ENCODE measurements at places on chromosomes 12 and 14.

GRCh38 chr14:52155651-52156213 is 86.9 kb upstream of the NID2 start:
- no peak for DNase-seq

DNA sequence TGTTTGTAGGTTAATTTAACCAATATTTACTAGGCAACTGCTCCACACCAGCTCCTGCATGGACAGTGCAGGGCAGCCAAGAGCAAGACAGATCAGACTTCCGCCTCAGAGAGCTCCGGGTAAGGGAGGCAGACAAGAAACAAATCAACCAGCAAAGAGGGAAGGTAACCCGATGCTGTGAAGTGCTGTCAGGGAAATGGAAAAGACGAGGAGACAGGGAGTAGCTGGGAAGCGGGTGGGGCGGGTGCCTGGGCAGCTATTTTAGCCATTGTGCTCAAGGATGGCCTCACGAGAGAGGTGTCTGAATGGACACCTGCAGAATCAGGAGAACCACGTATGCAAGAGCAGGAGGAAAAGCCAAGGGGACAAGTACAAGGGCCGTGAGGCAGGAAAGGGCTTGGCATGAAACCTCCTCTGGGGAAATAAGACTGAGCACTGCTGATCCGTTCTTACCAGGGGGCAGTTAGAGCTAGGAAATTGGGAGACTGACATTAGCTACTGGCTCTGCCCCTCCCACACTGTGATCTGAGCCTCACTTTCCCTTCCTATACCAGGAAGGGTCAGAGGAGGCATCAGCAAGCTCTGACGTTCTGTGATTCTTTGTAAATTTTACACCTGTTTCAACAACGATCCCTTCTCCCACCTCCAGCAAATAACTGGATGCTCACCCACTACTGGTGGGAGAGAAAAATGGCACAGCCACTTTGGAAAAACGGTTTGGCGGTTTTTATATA is 6.5 kb upstream of the TMEM119 start:
- DNase-seq = no peak

DNA sequence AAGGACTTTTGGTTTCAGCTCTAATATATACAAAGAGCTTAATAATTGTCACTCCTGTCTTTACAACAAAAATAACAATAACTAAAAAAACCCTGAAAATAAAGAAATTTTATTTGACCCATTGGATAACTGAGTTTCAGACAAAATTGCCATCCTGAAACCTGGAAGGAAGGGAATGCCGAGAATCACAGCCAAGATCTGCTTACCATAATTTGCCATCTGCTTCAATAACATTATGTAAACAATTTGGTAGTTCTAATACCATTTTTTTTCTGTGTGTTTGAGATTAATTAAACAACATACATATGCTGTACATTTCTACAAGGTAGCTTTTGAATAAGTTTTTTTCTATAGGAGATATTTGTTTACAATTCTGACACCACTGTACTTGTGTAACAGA is 596.3 kb upstream of the MGAT4C start:
- no peak for DNase-seq

GRCh38 chr14:75343911-75344310 is 65.3 kb downstream of the FOS start:
- no peak for DNase-seq

GRCh38 chr14:104441275-104442106 is 138.1 kb upstream of the C14orf180 start:
- no peak for DNase-seq

DNA sequence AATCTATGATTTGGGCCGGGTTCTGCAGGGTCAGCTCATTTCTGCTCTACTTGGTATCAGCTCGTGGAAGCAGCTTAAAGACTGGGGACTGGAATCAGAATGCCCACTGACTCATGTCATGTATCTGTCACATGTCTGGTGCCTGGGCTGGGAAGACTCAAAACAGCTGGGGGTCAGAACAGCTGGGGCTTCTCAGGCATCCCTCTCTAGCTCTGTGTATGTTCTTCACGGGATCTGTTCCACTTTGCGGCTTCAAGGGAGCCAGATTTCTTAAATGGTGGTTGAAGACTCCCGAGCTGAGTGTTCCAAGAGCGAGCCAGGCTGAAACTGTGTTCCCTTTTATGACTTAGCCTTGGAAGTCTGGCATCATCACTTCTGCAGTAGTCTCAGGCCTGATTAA is 11.9 kb downstream of the AEBP2 start:
- DNase-seq = no peak

DNA sequence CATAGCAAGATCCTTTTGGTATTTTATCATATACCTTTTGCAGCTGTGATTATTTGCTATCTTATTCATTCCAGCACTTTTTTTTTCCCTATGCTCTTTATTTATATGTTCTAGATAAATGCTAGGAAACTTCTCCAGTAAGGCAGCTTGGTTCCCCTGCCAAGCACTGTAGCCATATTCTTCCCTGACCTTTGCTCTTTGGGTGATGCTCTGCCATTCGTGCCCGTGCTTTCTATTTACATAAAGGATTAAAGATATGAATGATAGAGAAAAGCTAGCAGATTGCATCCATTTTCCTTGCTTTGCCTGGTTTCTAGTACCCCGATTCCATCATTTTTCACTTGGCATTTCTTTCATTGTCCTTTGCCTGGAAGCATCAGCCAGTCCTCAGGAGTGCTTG is 42.2 kb downstream of the FNTB start:
- no peak for DNase-seq

DNA sequence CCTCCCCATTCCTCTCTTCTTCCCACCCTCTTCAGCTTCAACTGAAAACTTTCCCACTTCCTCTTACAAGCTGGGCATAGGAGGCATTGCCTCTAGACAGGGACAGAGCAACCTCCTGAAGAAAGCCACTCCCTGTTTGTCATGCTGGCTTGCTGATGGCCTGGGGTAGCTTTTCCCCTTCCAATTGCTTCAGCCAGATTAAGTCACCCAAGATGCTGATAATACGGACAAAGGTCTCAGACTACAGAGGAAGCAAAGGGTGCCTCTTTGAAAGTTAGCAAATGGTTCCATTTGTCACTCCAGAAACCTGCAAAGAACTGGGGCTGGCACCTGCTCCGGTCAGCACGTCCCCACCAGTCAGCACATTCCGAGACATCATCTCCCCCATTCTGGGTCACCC is 6.0 kb downstream of the KRT2 start:
- no peak for DNase-seq

DNA sequence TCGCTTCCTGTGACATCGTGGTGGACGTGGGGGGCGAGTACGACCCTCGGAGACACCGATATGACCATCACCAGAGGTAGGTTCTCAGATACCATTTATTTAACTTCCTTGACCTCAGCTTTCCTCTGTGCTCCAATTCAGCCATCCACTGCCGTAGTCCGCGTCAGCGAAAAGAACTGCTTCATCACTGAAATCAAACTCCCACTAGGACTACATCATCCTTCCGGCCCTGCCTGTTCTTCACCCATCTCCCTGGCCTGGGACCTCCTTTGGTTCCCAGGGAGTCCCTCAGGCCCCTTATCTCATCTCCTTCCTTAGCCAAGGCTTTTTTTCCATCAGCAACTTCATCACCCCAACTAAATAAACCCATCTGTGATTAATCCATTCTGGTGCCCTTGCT is 692 bp downstream of the MYG1 start:
- DNase-seq = no peak

DNA sequence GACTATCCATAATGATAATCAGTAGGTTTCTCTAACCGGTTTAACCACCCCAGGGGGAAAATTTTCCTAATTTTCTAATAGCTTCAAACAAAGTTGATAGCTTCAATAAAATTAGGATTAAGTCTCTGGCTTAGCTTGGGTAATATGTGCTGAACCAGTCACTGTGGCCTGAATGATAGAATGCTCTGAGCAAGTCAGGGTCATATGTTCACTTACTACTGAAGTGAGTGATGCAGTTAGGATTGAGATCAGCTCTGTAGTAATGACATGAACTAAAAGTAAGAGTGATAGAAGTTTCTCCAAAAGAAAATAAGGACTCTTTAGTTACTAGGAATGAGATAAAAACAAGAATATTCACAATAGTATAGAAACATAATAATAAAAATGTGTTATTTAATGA is 32.6 kb downstream of the ETNK1 start:
- no peak for DNase-seq

DNA sequence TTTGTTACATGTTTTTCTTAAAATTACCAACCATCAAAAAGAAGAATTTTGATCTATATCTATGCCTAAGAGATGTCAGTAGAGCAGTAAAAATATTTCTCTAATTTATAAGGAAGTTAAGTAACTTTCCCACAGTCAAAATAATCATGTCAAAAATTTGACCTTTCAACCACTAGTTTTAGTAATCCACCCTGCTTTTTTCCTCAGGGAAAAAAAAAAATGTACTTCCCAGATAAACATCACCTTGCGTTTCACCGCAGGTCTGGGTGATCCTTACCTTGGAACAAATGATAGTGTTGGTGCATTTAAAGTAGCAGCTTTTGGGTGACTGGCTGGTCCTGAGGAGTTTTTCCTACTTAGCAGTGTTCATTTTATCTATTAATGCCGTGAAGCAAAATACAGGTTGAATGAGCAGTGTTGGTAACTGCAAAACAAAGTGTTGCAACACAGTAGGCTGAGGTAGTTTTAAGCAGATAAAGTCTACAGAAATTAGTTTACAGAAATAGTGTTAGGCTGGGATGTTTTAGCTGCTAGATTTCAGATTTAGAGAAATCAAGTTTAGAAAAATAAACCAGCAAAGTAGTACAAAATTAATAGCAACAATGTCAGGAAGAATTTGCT is 137.2 kb upstream of the DNM1L start:
- no peak for DNase-seq

- no peak for DNase-seq
Observed at GRCh38 chr12:13073173-13073572, 29.0 kb downstream of the FAM234B start.

GRCh38 chr12:89768586-89769482 is 60.2 kb upstream of the ATP2B1 start:
- peak; percentile 10 for DNase-seq

DNA sequence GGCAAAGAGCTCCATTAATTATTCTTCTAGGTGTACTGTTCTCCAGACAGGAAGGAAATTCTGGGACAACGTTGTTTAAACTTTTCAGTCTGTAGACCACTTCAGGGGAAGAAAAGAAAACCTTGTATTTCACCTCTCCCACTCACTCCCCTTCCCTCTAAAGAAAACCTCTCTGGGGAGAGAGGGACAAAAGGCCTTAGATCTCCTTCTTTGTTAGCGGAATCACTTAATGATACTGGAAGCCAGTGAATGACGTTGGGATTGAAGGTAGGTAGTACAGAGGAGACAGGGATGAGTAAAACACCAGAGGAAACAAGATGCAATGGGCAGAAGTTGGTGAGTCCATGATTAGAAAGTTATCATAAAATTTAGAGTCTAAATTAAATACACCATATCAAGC is 38.7 kb upstream of the SGPP1 start:
- no peak for DNase-seq

DNA sequence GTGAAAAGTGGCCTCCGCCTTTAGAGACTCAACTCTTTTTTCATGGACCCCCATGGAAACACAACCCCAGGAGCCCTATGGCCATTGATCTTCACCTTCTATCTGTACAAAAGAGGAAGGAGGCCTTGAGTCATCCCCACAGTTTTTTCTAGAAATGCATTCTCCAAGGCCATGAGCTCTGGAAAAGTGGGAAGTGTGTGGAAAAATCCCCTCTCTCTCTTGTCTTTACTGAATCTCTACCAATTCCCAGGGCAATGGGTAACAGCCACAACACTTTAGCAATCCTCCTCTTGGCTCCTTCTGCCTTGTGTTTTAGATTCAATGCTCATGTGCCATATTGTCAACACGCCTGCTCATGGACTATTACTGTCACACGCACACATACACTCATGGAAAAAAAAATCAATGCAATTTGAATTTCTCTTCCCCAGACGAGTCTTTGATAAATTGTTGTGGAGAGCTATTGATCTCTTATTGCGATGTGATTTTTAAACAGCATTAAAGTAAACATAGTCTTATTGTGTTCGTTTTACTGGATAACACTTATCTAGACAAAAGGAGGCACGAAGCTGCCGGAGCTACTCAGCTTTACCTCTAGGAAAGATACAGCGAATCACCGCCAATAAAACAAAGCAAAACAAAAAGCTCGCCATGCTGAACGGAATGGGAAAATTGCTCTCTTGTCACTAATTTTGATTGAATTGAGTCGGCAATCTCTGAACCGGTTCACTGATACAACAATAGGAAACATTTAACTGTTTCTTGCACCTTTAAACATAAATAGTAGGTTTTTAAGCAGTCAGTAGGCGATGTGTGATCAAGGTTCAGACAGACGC is 260.3 kb downstream of the VRK1 start:
- DNase-seq = no peak

DNA sequence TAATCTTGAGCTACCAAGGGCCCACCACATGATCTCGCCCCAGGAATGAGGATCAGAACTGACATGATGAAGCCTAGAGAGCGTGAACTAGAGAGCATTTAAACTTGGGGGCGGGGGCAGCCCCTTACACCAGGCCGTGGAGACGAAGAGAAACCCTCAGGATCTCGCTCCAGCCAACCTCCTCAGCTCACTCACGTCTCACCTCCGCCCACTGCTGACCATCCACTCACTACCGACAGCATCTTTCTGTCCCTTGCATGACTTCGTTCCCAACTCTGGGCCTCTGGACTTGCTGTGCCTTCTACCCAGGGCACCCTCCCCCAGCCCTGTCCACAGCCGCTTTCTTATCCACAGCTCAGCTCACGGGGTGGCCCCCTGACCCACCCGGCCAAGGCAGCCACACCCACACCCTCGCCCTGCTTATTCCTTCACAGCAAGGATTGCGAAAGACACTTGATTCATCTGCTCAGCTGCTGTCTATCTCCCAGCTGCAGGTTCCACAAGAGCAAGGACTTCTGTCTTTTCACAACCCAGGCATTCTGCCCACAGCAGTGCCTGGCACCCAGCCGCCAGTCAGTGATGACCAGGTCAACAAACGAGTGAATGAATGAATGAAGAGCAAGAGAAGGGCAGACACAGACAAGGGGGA is 6.4 kb downstream of the STX2 start:
- no peak for DNase-seq

GRCh38 chr14:104897330-104898194 is 27.1 kb upstream of the PLD4 start:
- no peak for DNase-seq

- no peak for DNase-seq
Observed at GRCh38 chr14:85528080-85528896, 1.7 kb upstream of the FLRT2 start.

All from stimulated activated CD8-positive, alpha-beta memory T cell treated with anti-CD3 and anti-CD28 coated beads, Interleukin-7, amount 100 ng/mL, for 48 hours (primary cell).